ENCODE measurements at places on chromosomes 3 and 15.

DNA sequence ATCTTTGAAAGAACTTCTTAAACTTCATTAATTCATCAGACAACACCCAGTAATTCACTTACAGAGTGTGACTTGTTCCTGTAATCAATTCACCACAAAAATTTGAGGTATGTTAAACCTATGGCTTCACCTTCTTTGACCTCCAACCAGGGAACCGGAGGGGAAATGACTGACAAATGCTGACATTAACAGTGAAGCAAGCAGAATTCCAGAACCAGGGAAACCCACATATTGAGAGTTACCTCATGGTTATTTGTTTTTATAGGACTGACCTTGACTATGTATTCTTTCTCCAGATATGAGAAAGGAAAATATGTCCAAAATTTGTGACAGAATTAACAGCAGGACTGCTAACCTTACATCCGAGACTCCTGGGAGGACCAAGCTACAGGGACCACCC lies 2.7 kb downstream of the P3H2 start:
- H3K4me3 ChIP-seq: peak overlapping the region; percentile 82
- H3K27ac ChIP-seq: peak overlapping the region; percentile 40
- peaks cover 17% of the 10 kb centered on the region for H3K27me3 ChIP-seq
- DNase-seq: no peak
- peaks cover 4% of the 10 kb centered on the region for H3K36me3 ChIP-seq
- H3K4me1 ChIP-seq: peaks cover 28% of the 10 kb centered on the region

- no peak for DNase-seq
- no peak overlapping the region for H3K4me3 ChIP-seq
Observed at GRCh38 chr3:157059661-157060060, 100.3 kb downstream of the CCNL1 start.

- no peaks in the 10 kb centered on the region for H3K36me3 ChIP-seq
- DNase-seq: peak; percentile 81
- peaks cover 8% of the 10 kb centered on the region for H3K4me1 ChIP-seq
- peak overlapping the region; percentile 94 for H3K27ac ChIP-seq
Observed at GRCh38 chr15:78859971-78860719, 12.5 kb upstream of the MORF4L1 start.

DNA sequence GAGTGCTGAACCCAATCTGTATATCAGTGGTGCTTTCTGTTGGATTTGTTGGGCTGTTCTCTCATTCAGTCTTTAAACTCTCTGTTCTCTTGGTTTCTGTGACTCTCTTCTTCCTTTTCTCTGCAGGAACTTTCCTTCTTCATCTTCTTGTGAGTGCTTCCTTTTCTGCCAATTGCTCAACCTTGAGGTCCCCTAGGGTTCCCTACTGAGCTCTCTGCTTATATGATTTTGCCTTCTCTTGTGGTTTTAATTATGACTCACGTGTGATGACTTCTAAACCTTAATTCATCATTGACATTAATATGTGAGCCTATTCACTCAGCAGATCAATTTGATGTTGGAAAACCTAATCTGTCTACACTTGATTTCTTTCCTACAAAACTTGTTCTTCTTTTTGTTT lies 39.4 kb downstream of the MOBP start:
- H3K4me3 ChIP-seq: no peak overlapping the region
- H3K36me3 ChIP-seq: no peaks in the 10 kb centered on the region
- no peak overlapping the region for H3K27ac ChIP-seq
- H3K4me1 ChIP-seq: no peaks in the 10 kb centered on the region
- peaks cover 6% of the 10 kb centered on the region for H3K27me3 ChIP-seq

DNA sequence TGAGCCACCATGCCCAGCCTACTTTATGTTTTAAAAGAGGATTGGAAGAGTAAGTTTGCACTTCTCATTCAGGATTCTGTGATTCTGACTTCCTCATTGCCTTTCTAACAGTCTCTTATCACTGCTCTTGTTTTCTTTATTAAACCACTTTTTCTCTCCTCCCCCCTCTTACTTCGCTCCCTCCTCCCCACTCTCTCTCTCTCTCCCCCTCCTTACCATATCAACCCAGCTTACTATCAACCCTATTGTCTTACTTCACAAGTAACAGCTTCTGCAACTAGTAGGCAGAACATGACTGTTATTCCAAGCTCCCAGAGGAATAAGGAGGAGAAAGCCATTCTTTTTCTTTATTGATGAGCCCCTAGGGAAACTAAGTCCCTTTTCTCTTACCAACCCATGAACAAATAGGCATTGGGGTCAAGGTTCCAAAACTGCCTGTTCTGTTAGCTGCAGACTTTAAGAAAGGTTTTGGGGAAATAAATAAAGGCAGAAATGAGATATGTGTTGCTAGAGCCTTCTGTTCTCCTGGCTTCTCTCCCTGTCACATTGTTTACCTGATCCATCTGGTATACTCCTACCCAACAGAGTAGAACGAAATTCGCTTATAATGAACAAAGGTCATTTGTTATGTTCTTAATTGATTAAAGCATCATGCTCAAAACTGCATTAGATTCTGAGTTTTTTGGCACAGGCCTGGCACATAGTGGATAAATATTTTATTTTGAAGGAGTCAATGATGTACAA lies 56.4 kb upstream of the RASGRP1 start:
- DNase-seq: no peak
- H3K27ac ChIP-seq: no peak overlapping the region
- H3K4me3 ChIP-seq: no peak overlapping the region
- peaks cover 5% of the 10 kb centered on the region for H3K27me3 ChIP-seq
- H3K4me1 ChIP-seq: peaks cover 11% of the 10 kb centered on the region

DNA sequence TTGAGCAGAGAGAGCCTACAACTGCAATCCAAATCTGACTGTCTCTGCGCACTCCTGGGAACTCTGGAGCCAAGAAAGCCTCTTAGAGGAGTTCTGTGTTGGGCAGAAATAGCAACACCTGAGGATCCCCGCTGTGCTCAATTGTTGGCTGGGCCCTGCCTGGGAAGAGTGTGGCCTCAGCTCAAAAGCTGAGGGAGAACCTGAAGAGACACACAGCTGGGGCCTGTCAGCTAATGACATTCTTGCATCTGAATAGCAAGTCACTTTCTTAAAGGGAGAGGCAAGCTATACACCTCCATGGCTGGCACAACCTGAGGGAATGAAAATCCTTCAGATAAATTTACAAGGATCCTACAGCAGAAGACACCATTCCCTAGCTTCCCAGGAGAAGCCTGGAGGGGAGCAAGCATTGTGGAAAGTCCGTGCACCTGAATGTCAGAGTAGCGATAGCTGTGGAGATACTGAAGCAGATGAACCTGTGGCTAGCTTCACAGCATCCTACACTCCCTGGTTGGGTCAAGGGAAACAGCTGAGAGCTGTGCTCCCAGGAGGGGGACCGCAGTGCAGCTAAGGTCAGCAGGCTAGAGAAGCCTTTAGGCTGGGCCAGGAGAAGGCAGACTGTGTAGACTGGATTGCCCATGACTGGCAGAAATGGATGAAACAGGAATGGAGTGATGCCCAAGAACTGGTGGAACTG lies 159.9 kb upstream of the PFN2 start:
- H3K36me3 ChIP-seq: no peaks in the 10 kb centered on the region
- no peak for DNase-seq
- peaks cover 20% of the 10 kb centered on the region for H3K27me3 ChIP-seq

- peaks cover 26% of the 10 kb centered on the region for H3K4me1 ChIP-seq
- no peak for DNase-seq
- no peaks in the 10 kb centered on the region for H3K27me3 ChIP-seq
Observed at GRCh38 chr15:82124331-82125263, 78.8 kb upstream of the MEX3B start.

GRCh38 chr3:128348805-128349531 lies 117.7 kb downstream of the DNAJB8 start:
- H3K27me3 ChIP-seq: no peaks in the 10 kb centered on the region
- H3K27ac ChIP-seq: peak overlapping the region; percentile 2
- peaks cover 10% of the 10 kb centered on the region for H3K36me3 ChIP-seq
- H3K4me1 ChIP-seq: peaks cover 29% of the 10 kb centered on the region
- DNase-seq: no peak

DNA sequence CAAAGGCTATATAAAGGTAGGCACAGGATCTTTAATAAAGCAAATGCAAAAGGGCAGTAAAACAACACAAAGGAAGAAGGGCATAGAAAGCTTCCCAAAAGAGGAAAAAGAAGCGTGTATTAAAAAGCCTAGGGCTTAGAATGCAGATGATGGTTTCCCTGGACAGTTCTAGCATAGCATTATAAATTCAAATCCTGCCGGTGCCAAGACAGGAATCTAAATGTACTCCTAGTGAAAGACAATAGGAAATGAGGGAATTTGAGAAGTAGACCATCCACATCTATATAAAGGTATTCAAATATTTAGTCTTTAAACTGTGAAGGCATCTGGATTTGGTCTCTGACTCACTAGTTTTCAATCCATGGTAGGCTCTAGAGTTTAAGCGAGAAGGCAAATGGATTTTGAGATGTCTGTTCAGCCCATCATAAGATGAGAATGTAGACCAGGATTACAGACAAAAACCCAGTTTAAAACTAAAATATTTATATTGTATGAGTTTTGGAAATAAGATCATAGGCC lies 431.8 kb downstream of the TBL1XR1 start:
- no peaks in the 10 kb centered on the region for H3K4me1 ChIP-seq
- no peak overlapping the region for H3K27ac ChIP-seq
- H3K4me3 ChIP-seq: no peak overlapping the region
- no peaks in the 10 kb centered on the region for H3K36me3 ChIP-seq
- no peaks in the 10 kb centered on the region for H3K27me3 ChIP-seq
- no peak for DNase-seq

- peaks cover 20% of the 10 kb centered on the region for H3K27me3 ChIP-seq
- no peak for DNase-seq
- no peak overlapping the region for H3K27ac ChIP-seq
Observed at GRCh38 chr15:78715930-78716329, 74.9 kb upstream of the CHRNB4 start.

DNA sequence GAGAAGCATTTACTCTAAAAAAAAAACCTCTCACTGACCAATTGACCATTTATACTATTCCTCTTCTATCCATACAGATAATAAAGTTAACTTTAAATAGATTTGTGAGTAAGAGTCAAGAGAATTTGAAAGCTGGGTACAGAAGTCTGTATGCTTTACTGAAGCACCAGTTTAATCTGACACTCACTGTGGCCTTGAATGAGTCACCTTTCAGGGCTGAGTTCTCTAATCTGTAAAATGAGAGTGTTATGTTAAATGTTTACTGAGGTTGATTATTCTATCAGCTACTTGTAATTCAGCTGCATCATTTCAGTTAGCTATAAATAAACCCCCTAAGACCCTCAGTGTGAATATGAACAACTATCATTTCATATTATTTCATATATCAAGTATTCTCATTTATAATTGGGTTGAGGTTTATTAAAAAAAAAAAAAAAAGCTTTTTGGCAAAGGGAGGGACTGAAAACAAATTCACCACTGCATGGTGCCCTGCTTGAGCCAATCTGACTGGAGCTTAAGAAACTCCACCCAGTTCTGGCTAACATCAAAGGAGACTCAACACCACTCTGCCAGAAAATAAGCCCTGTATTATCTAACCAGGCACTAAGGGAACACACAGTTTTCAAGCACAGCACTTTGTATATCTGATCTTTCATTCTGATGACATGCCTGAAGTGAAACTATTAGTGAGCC lies 2.8 kb downstream of the MAP4 start:
- peaks cover 39% of the 10 kb centered on the region for H3K4me1 ChIP-seq
- H3K36me3 ChIP-seq: peaks cover 14% of the 10 kb centered on the region
- DNase-seq: no peak
- peak overlapping the region; percentile 21 for H3K27ac ChIP-seq
- H3K4me3 ChIP-seq: no peak overlapping the region

GRCh38 chr3:144244662-144245061 lies 273.0 kb downstream of the DIPK2A start:
- peaks cover 6% of the 10 kb centered on the region for H3K27me3 ChIP-seq
- H3K4me3 ChIP-seq: no peak overlapping the region

GRCh38 chr3:98188545-98188944 lies 22.0 kb downstream of the OR5H15 start:
- H3K27ac ChIP-seq: no peak overlapping the region
- no peak overlapping the region for H3K4me3 ChIP-seq
- no peaks in the 10 kb centered on the region for H3K36me3 ChIP-seq

GRCh38 chr3:131050001-131050400 lies 23.3 kb downstream of the NEK11 start:
- DNase-seq: no peak
- H3K27me3 ChIP-seq: no peaks in the 10 kb centered on the region
- no peak overlapping the region for H3K27ac ChIP-seq
- H3K36me3 ChIP-seq: peaks cover 3% of the 10 kb centered on the region

- H3K27ac ChIP-seq: no peak overlapping the region
- no peaks in the 10 kb centered on the region for H3K4me1 ChIP-seq
- H3K4me3 ChIP-seq: no peak overlapping the region
- H3K36me3 ChIP-seq: peaks cover 37% of the 10 kb centered on the region
Observed at GRCh38 chr3:25618028-25618427, 46.7 kb downstream of the TOP2B start.

DNA sequence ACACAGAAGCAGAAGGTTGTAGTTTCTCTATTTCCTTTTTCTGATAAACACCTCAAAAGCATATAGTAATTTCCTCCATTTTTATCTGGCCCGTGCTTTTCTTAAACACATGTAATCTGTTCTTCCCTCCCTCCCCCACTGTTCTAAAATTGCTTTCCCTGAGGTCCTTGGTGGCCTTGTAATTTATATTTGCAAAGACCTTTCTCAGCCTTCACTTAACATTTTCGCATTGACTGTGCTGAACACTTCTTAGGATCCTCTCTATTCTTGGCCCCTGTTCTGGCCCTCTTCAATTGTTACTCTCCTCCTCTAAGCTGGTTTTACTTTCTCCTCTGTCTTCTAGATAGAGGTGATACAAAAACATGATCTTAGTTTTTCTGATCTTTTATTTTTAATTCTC lies 28.3 kb downstream of the GAP43 start:
- H3K36me3 ChIP-seq: no peaks in the 10 kb centered on the region
- H3K27me3 ChIP-seq: peaks cover 7% of the 10 kb centered on the region
- no peak overlapping the region for H3K27ac ChIP-seq
- H3K4me3 ChIP-seq: no peak overlapping the region
- peaks cover 11% of the 10 kb centered on the region for H3K4me1 ChIP-seq

DNA sequence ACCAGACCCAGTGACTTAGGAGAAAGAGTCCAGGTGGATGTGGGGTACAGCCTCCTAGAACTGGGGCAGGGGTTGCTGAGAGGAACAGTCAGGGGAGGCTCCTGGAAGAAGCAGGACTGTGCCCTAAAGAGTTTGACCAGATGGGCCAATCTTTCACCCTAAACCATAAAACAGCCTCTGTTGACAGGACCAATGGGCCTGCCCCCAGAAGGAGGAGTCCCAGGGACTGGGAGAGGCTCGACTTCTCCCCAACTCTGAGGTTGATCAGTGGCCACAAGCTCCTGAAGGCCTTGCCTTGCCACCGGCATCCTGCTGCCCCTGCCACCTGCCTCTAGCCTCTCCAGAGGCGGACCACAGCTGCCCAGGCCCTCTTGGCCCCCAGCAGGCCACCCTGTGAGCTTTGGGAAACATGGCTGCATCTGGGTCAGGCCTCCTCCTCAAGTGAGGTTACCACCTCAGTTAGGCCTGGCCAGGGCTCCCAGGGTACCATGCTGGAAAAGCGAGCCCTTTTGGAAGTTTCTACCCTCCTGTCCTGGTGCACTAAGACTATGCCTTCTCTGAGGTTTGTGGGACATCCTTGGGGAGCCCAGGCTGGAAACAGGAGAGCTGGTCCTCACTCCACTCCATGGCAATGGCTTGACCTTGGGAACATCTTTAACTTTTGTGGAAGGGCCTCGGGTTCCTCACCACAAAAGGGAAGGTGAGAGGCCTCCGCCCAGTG lies 2.8 kb downstream of the VIPR1 start:
- no peaks in the 10 kb centered on the region for H3K36me3 ChIP-seq
- H3K27ac ChIP-seq: no peak overlapping the region
- no peak overlapping the region for H3K4me3 ChIP-seq
- peaks cover 7% of the 10 kb centered on the region for H3K4me1 ChIP-seq
